Activated T-helper 1 cell treated with anti-CD3 and anti-CD28 coated beads, Interleukin-12 subunit alpha, Interleukin-12 subunit beta, Interleukin-2, Interleukin-4 antibody, amounts not matched to agents 30 ng/mL and 10 ng/mL and 1 ng/mL, durations not matched to agents 14 hours and 24 hours and 36 hours (primary cell): ENCODE measurements at places on chromosomes 13 and 19. TPM values are rescaled to one million over a fixed set of nuclear protein-coding genes. Genes with fewer than 3 reads are reported as not detected.

DNA sequence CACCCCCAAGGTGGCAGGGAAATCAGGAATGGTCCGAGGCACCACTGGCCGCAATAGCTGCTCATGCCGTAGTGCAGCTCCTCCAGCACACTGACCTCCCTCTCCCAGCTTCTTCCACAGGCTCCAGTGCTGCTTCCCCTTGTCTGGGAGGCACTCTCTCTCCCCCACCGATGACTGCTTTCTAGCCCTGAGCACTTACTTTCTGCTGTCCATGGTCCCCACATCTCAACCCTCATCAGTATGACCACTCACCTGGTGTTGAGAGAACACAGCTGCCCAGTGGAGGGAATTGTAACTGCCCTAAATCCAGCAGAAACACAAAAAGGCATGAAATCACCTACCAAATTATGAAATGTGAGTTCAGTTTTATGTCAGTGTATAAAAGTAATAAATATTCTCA is 28.9 kb upstream of the TPP2 start:
- no peak overlapping the region for H3K4me3 ChIP-seq
- no peak for DNase-seq
- H3K4me1 ChIP-seq, result no peaks in the 10 kb centered on the region
- no peaks in the 10 kb centered on the region for H3K36me3 ChIP-seq

- no peak overlapping the region for H3K4me3 ChIP-seq
- H3K36me3 ChIP-seq, result peaks cover 12% of the 10 kb centered on the region
- no peaks in the 10 kb centered on the region for H3K27me3 ChIP-seq
These were observed 5.1 kb downstream of the RAP2A start for GRCh38 chr13:97438856-97439595.

SHISA7 gene
- not detected in 2 replicates for total RNA-seq

SIAH3 gene
- 0.02 and 0.03 TPM in 2 replicates for total RNA-seq

GRCh38 chr19:5952193-5953029 is 25.5 kb downstream of the RANBP3 start:
- H3K36me3 ChIP-seq, result peaks cover 22% of the 10 kb centered on the region
- H3K4me1 ChIP-seq, result peaks cover 79% of the 10 kb centered on the region
- no peaks in the 10 kb centered on the region for H3K27me3 ChIP-seq
- no peak for DNase-seq

DNA sequence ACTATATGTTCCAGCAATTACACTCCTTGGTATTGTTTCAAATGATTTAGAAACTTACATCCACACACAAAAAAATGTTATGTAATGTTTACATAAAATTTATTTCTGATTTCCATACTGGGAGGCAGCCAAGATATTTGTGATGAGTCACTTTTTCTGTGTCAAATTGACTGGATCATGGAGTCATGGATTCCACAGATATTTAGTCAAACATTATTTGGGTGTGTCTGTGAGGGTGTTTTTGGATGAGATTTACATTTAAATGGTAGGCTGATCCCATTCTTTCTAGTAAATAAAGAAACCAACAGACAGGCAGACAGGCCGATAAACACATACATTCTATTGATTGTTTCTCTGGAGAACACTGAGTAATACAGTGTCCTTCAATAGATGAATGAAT is 562.8 kb downstream of the SLITRK6 start:
- H3K27me3 ChIP-seq, result no peaks in the 10 kb centered on the region
- H3K36me3 ChIP-seq, result no peaks in the 10 kb centered on the region
- no peak overlapping the region for H3K27ac ChIP-seq
- no peak for DNase-seq
- no peaks in the 10 kb centered on the region for H3K4me1 ChIP-seq
- H3K4me3 ChIP-seq, result no peak overlapping the region

DNA sequence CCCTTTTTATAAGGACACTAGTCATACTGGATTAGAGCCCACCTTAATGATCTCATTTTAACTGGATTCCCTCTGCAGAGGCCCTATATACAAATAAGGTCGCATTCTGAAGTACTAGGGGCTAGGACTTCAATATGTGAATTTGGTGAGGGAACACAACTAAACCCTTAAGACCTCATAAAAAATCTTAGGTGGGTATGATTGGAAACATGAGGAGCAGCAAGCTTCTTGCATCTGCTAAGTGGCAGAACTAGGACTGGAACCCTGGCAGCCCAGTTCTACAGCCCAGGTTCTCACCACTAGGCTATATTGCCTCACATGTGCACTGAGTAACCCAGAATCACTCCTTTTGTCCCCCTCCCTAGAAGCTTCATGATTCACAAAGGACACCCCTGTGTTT is 17.1 kb upstream of the GRWD1 start:
- no peak for DNase-seq
- H3K27ac ChIP-seq, result no peak overlapping the region
- H3K4me3 ChIP-seq, result no peak overlapping the region
- H3K4me1 ChIP-seq, result peaks cover 7% of the 10 kb centered on the region
- no peaks in the 10 kb centered on the region for H3K36me3 ChIP-seq

- peak overlapping the region; percentile 94 for H3K27ac ChIP-seq
- H3K4me1 ChIP-seq, result peaks cover 38% of the 10 kb centered on the region
- DNase-seq, result no peak
- H3K4me3 ChIP-seq, result peak overlapping the region; percentile 98
These were observed 3.0 kb downstream of the RPL13A start for GRCh38 chr19:49490287-49491029.

KLF16 gene
- 34.5 and 39.1 TPM in 2 replicates for total RNA-seq

GRCh38 chr19:7687177-7687576 is 6.5 kb downstream of the TRAPPC5 start:
- H3K27ac ChIP-seq, result no peak overlapping the region
- H3K4me3 ChIP-seq, result no peak overlapping the region
- H3K36me3 ChIP-seq, result peaks cover 10% of the 10 kb centered on the region
- no peak for DNase-seq
- no peaks in the 10 kb centered on the region for H3K4me1 ChIP-seq
- no peaks in the 10 kb centered on the region for H3K27me3 ChIP-seq

GRCh38 chr19:51765086-51765485 is 4.1 kb downstream of the FPR2 start:
- no peak for DNase-seq
- H3K36me3 ChIP-seq, result no peaks in the 10 kb centered on the region
- no peak overlapping the region for H3K27ac ChIP-seq
- no peak overlapping the region for H3K4me3 ChIP-seq
- no peaks in the 10 kb centered on the region for H3K4me1 ChIP-seq

C3 gene
- total RNA-seq, result 6.1 and 7.2 TPM in 2 replicates

DNA sequence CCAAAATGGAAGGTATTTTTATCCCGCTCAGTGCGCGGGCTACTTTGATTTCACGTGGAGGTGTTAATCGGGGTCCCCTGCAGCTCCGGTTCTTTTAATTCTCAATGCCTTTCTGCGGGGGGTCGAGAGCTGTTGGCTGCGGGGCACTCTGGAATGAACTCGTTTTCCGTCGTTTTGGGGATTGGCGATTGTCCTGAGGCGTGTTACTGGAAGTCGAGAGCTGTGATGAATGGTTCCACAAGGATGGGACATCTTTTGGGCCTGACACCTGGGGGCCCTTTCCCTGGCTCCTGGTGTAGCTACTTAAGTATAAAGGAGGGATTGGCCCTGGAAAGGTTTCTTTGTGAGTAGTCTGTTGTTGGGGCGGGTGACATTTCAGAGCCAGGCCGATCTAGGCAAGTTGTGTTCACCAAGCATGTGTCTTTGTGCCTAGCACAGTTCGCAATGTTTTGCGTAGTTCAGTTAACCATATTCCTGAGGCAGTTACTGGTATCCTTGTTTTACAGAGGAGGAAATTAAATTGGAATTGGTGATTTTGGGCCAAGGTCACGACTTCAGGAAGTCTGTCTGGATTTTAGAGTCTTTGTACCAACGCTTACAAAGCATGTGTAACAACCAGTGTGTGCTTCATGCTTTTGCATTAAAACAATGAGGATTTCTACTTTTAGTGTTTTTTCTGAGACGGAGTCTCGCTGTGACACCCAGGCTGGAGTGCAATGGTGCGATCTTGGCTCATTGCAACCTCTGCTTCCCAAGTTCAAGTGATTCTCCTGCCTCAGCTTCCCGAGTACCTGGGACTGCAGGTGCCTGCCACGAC is 846 bp downstream of the RPL13A start:
- peak overlapping the region; percentile 98 for H3K4me3 ChIP-seq
- peaks cover 4% of the 10 kb centered on the region for H3K27me3 ChIP-seq
- peaks cover 66% of the 10 kb centered on the region for H3K36me3 ChIP-seq
- peaks cover 34% of the 10 kb centered on the region for H3K4me1 ChIP-seq

DNA sequence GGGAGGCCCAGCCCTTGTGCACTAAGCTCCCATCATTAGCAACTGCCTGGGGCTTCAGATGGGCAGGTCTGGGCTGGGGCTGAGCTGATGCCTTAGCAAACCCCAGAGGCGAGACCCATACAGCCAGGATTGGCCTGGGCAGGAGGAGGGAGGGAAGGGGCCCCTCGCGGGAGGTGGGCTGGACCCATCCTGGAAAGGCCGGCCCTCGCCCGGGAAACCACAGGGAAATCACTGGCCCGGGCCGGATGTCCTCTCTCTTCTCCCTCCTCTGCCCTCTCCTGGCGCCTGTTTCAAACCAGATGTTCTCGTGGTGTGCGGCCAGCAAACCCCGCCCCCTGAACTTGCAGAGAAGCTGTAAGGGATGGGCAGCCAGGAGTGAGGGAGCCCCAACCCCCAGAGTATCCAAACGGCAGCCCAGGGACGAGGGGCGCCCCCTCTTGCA is 43.1 kb downstream of the TMEM255B start:
- DNase-seq, result no peak
- H3K4me3 ChIP-seq, result no peak overlapping the region
- H3K27me3 ChIP-seq, result no peaks in the 10 kb centered on the region

DNA sequence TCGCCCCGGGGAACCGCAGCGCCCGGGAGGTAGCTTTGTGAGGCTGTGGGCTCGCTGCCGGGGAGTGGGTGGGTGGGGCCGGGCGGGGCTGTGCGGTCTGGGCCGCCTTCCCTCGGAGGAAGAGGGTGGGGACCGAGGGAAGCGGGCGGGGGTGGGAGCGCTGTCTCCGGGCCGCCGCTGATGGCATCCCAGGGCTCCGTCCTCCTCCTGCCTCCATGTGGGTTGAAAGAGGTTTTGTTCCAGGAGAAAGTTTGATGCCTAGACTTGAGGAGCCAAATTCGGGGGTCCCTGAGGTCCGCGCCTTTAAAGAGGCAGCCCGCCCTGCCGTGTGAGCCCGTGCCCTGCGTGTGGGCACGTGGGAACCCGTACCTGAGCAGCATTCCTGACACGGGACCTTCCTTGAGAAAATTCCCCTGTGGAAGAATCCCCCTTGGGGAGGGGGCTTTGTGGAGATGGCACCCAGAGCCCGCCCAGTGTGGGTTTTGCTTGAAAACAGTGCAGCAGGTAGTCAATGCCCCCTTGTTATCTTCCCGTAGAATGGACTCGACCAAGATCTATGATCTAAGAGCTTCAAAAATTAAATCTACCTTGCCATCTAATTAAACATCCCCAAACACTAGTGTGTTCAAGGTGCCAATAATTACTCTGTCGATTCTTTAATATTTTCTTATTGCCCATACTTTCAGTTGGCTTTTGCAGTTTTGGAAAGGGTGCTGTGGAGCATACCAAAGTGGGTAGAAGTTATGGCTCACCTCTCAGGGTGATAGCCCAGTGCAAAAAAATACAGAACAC is 107.8 kb downstream of the RXFP2 start:
- H3K27me3 ChIP-seq, result peaks cover 62% of the 10 kb centered on the region
- H3K36me3 ChIP-seq, result no peaks in the 10 kb centered on the region
- peaks cover 19% of the 10 kb centered on the region for H3K4me1 ChIP-seq
- peak overlapping the region; percentile 71 for H3K4me3 ChIP-seq
- no peak overlapping the region for H3K27ac ChIP-seq

DNA sequence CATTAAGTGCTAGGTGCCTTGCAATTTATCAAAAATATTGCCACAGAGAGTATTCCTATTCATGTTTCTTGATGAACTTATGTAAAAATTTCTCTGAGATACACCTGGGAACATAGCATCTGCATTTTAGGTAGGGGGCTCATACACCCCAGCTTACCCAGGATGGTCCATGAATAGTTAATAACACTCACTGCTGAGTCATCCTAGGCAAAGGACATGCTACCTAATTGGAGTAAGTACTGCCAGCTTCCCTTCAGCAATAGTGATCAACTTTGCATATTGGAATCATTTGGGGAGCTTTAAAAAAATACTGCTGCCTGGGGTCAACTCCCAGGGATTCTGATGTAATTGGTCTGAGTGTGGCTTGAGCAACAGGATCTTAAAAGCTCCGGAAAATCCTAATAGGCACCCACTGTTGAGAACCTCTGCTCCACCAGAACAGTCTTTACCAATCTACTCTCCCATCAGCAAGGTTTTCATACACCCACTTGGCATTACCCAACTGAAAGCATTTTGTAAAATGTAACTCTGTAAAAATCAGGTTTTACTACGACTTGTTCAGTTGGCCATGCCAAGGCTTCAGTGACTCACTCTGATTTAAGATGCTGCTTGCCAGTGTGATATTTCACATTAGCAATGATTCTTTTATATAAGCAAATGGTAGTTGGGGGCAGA is 67.2 kb upstream of the FNDC3A start:
- peaks cover 4% of the 10 kb centered on the region for H3K27me3 ChIP-seq
- no peak overlapping the region for H3K27ac ChIP-seq
- H3K4me1 ChIP-seq, result peaks cover 9% of the 10 kb centered on the region
- DNase-seq, result no peak

DNA sequence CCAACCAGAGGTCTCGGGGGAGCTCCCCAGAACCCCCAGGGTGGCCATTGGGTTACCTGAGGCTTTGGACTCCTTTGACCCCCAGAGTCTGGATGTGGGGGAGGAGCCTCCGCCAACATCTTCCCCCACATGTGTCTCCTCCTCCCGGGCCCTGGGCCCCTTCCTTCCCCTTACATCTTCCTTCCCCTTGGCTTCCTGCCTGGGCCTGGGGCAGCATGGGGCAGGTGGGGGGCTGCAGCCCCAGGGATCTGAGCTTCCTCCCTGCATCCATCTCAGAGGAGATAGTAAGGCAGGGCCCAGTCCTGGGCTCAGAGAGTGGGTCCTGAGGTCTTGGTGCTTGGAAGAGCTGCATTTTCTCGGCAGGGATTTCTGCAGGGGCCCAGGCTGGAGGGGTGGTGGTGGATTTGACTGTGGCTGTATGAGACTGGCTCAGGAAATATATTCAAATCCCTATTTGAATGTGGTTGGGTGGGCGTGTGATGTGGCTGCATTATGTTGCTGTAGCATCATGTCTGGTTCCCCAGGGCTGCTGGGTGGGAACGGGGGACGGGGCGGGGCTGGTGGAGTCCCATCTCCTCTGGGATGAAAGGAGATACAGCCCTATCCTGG is 919 bp downstream of the VAV1 start:
- H3K4me1 ChIP-seq, result peaks cover 62% of the 10 kb centered on the region
- H3K4me3 ChIP-seq, result peak overlapping the region; percentile 92
- H3K36me3 ChIP-seq, result peaks cover 33% of the 10 kb centered on the region
- peak overlapping the region; percentile 93 for H3K27ac ChIP-seq
- peak; percentile 34 for DNase-seq

GRCh38 chr19:3768015-3768747 is 3.8 kb downstream of the RAX2 start:
- no peaks in the 10 kb centered on the region for H3K27me3 ChIP-seq
- no peak for DNase-seq
- H3K4me1 ChIP-seq, result peaks cover 10% of the 10 kb centered on the region
- H3K4me3 ChIP-seq, result no peak overlapping the region

VSIG10L gene
- total RNA-seq, result 5.6 and 6.0 TPM in 2 replicates

IRGC gene
- total RNA-seq, result not detected in 2 replicates

GRCh38 chr13:73337532-73337931 is 278.7 kb downstream of the KLF5 start:
- H3K36me3 ChIP-seq, result no peaks in the 10 kb centered on the region
- H3K27me3 ChIP-seq, result no peaks in the 10 kb centered on the region
- no peak for DNase-seq
- H3K4me1 ChIP-seq, result peaks cover 6% of the 10 kb centered on the region
- H3K4me3 ChIP-seq, result no peak overlapping the region
- no peak overlapping the region for H3K27ac ChIP-seq
